ENCODE measurements at places on chromosomes 2 and 18.
A peak's percentile ranks its signal among the peaks of the same experiment; 100 is the strongest.

- no peak for DNase-seq
Observed at GRCh38 chr2:66782780-66783361, 347.9 kb downstream of the MEIS1 start.

- DNase-seq, result no peak
Observed at GRCh38 chr2:201660293-201660895, 17.1 kb upstream of the TMEM237 start.

- no peak for DNase-seq
Observed at GRCh38 chr2:235059161-235059560, 107.3 kb downstream of the SH3BP4 start.

- no peak for DNase-seq
Observed at GRCh38 chr18:3872641-3873040, 422.7 kb downstream of the TGIF1 start.

GRCh38 chr2:15636972-15637785, 45.5 kb downstream of the DDX1 start:
- peak; percentile 59 for DNase-seq

DNA sequence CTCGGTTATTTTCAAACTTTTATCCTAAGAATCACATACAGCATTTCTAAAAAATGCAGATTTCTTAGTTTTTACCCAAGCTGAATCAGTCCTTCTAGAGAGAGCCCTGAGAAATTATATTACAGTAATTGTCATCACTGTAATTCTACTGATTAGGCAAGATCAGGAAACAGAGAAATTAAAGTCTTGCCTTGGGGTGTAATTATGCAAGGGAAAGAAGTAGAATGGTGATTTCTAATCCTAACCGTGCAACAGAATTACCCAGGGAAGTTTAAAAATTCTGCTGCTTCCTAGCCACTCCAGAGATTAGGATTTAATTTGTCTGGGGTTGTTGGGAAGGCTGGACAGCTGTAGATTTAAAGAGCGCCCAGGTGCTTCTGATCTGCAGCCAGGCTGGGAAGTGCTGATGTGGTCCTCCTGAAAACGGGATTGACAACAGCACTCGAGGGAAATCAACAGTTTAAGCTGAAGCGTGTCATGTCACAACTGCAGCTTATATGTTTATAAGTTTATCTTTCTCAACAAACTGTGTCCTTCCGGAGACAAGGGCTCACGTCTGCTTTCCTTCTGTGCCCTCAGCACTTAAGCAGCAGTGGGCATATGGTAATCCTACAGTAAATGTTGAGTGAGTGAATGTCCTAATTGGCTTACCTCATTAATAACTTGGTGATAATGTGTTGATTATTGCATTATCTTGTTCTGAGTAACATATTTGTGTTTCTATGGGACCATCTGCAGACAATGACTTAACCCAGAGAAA, 671.9 kb upstream of the SOX11 start:
- no peak for DNase-seq

DNA sequence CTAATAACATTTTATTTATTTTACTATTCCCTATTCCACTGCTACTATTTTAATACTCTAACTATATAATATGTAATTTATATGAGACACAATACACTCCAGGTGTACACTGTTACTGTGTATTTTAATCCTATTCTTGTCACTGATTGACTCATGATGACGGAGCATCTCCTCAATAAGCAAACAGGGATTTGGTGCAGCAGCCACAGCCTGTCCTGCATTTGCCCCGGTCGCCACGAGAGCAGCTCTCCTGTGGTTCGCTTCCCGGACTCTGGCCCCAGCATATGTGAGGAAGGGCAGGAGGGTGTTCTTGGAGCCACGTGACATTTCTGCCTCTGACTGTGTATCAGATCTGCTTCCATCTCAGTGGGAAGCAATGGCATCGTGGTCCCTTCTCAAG, 74.1 kb upstream of the PXDN start:
- DNase-seq, result no peak

Measured in Caki2 (cell line).